Activated CD4-positive, alpha-beta T cell treated with anti-CD3 and anti-CD28 coated beads for 24 hours (primary cell): ENCODE measurements at places on chromosomes 13 and 19.

- no peak for DNase-seq
Observed at GRCh38 chr13:41939398-41939797, 21.5 kb downstream of the VWA8 start.

- peak; percentile 38 for DNase-seq
Observed at GRCh38 chr19:48745208-48745995, 1.3 kb downstream of the IZUMO1 start.

GRCh38 chr19:32544917-32545316 lies 36.1 kb upstream of the PDCD5 start:
- no peak for DNase-seq

DNA sequence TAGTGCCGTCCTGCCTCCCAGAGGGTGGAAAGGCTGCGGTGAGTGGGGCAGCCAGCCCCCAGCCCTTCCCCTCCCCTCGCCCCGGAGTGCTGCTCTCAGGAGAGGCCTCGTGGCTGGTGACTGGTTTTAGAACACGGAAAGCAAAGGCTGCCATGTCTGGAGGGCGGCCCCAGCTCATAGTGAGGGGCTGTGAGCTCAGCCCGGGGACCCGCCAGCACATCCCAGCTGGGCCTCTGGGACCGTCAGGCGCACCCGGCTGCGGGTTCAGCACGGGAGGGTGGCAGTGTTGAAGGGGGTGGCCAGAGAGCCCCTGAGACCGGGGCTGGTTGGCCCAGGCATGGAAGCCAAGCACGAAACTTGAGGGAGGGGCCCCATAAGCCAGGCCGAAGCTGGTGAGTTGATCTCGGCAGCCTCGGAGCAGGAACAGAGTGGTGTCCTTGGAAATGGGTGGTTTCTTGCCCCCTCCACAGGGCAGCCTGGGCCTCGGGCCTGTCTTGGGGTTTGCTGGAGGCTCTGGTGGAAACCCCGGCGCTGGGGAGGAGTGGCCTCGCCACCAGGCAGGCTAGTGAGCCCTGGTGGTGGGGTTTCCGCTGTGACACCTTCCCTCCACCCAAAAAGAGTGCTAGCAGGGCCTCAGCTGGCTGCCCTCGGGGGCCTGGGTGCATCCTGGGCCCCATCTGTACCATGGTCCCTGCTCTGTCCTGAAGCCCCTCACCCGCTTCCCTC lies 157.7 kb downstream of the KDM4B start:
- DNase-seq, result no peak

GRCh38 chr19:35140207-35140961 lies 1.8 kb downstream of the FXYD1 start:
- DNase-seq, result no peak

DNA sequence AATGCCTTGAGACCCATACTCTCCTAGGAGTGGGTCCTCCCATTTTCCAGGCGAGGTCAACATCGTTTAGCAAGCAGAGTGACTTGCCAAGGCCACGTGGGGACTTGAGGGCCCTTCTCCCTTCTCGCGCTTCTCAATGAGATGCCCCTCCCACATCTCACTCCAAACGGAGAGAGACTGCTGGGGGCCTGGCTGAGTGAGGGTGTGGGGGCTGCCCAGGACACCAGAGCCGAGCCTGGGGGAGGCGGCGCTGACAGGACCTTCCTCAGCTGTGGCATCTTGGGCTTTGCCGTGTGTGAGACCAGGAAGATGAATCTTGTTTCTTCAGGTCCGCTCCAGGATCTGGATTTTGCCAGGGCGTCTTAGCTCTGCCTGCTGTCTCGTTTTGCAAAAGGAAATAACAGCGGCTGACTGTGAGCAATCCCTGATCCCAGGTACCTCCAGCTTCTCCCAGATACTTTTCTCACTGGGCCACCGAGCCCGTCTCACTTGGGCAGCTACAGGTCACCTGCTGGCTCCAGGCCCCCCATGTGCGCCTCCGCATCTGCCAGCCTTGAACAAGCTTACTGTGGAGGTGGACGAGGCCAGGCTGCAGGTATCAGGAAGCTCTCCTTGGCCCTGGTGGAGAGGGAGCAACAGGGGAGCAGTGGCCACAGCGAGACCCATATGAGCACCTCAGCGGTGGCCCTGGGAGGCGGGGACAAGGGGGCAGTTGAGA lies 6.0 kb downstream of the COX6B2 start:
- DNase-seq, result no peak

GRCh38 chr13:64925727-64926126 lies 2304.4 kb downstream of the PCDH9 start:
- DNase-seq, result no peak

DNA sequence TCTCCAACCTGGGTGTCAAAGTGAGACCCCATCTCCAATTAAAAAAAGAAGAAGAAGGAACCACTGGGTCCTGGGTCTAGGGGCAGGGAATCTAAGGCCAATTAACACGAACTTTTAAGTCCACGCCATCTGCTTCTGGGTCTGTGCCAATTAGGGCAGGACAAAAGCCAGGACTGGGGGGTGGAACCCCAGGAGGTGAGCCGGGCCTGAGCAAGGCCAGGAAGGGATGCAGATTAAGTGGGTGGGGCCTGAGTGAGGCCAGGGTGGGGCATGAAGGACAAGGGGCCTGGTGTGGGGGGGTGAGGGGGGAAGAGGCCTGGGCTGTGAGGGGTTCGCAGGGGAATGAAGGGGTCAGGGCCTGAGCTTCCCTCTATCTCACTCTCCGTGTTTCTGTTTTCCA lies 26.3 kb upstream of the ZNF83 start:
- no peak for DNase-seq

DNA sequence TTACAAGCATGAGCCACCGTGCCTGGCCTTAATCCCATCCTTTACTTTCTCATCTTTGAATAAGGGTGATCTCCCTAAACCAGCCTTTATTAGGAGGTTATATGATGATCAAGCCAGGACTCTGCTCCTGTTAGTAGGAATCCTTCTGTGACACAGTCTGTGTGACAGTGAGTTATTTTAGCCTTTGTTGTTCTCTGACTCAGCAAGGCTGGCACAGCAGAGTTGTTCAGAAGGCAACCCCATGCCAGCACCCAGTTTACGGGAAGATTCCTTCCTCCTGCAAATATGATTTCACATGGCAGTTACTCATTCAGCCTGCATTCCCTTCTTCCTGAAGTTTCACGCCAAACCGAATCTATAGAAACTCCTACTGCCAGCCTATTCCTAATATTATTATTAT lies 10.5 kb upstream of the MIER2 start:
- DNase-seq, result no peak
